H9 (cell line): ENCODE measurements at places on chromosomes 1 and 21. TPM values are rescaled to one million over a fixed set of nuclear protein-coding genes. Genes with fewer than 3 reads are reported as not detected.

Gene ITPKB
- total RNA-seq = 3.8 and 4.0 TPM in 2 replicates

DNA sequence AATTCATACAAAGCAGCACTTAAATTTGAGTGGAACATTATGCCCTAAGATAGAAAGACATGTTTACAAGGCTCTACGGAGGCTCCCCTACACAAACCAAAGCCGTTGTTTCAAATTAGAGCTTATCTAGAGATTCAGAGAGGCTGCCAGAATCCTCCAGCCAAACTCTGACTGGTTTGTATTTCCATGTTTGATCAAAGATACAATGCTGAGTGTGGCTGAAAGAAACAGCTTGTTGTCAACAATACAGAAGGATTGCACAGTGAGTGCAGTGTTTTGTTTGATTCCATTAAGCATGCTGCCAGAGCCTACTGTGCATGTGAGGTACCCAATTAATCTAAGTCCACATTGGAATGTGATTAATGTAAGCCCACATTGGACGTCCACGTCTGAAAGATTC lies 402.7 kb downstream of the DISC1 start:
- no peak for DNase-seq

DNA sequence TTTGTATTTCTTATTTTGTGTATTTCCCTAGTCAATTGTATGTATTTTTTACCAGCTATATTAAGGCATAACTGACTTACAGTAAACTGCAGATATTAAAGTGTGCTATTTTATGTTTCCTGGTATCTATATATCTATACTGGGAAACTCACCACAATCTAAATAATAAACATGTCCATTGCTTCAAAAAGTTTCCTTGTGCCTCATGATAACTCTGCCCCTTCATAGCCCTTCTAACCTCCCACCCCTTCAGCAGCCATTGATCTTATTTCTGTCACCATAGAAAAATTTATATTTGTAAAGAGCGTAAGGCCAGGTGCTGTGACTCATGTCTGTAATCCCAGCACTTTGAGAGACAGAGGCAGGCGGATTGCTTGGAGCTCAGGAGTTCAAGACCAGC lies 9.3 kb upstream of the RRP15 start:
- DNase-seq = no peak

DNA sequence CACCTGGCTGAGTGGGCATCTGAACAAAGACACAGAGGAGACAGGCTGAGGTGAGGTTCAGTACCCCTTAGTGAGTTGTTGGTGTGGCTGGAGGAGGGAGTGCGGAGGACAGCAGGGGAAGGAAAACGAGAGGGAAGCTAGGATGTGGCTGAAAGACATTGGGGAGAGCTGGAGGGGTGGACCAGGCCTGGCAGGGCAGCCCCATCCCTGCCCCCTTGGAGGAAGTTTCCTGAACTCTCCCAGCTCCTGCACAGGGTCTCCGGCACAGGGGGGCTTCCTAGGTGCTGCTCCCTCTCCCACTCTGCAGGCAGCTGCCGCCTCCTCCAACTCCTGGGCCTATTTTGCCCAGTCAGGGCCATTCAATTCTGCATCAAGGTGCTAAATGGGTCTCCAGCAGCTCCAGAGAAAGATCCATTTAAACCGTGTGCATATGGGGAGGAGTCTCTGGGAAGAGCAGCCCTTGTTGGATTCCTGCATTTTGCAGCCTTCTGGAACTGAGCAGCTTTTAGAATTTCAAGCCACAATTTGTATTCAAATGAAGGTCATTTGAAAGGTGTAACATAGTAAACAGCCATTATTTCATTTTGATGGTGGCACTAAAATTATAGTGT lies 193.9 kb downstream of the CAMTA1 start:
- DNase-seq = no peak

DNA sequence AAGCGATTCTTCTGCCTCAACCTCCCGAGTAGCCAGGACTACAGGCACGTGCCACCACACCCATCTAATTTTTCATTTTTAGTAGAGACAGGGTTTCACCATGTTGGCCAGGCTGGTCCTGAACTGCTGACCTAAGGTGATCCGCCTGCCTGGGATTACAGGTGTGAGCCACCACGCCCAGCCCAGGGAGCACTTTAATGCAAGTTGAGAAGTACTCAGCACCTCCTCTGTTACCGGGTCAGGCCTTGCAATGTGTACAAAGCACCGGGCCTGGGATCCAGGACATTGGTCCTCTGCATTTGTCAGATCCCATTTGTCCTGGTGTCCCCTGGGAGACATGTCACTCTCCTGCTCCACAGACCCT lies 143.6 kb downstream of the TOMM20 start:
- DNase-seq = no peak
